NCI-H1694 treated with DMSO at 0.1 percent for 48 hours (cell line): ENCODE measurements at places on chromosomes 16 and 17.

DNA sequence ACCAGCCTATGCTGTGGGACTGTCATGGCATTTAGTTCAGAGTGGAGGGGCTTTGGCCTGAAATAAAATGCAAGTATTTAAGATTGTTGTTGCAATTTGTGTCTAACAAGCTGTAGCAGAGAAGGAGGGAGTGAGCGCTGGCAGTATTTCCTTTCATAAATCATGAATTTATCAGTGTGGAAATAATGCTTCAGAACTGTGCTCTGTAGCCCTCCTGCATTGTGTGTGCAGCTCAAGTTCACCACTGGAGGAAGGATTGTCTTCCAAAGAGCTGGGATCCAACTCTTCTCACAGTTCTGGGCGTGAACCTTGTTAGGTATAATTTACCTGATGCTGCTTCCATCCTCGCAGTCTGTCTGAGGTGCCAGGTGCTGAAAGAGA, 15.1 kb downstream of the SNX11 start:
- peak; percentile 14 for DNase-seq

DNA sequence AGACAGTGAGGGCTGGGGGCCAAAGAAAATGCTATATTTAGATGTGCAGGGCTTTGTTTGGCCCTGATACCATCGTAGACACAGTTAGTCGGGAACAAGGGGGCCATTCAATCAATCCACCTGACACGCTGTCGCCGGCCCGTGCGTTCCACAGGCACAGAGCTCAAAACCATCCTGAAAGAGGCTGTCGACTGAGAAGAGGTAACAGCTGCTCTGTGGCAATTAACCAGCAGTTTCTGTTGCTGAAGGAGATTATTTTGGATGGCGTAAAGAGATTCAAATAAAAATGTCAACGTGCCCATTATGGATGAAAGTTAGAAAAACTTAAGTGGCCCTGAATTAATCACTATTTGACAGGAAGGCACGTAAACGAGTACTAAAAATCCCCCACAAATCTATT, 276.2 kb upstream of the IRX5 start:
- DNase-seq: peak; percentile 86

DNA sequence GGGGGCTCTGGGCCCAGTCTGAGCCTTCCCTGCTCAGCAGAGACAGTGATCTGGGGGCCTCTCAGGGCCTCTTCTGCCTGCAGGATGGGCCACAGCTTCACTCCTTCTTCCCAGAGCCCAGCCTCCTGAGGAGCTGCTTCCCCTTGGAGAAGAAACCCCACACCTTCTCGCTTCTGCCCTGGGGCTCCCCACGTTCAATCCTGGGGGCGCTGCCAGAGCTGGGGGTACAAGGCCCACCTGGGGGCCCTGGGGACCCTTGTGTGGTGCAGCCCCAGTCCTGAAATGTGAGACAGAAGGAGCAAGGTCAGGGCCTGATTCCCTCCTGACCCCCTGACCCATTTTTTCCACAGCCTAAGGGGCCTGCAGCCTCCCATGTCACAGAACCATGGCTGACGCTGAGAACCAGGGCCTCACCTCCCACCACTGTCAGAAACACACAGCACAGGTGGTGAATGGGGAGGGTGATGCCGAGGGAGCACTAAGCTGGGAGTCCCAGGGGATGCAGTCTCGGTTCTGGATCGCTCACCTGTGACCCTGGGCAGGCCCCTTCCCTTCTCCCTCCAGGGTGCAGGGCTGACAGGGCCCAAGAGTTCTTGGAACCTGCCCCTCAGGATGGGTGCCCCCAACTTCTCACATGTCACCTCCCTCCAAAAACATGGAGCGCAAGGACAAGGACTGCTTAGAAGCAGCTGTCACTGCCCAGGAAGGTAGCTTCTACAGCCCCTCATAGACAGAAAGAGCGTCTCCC, 21.6 kb upstream of the MPO start:
- no peak for DNase-seq

DNA sequence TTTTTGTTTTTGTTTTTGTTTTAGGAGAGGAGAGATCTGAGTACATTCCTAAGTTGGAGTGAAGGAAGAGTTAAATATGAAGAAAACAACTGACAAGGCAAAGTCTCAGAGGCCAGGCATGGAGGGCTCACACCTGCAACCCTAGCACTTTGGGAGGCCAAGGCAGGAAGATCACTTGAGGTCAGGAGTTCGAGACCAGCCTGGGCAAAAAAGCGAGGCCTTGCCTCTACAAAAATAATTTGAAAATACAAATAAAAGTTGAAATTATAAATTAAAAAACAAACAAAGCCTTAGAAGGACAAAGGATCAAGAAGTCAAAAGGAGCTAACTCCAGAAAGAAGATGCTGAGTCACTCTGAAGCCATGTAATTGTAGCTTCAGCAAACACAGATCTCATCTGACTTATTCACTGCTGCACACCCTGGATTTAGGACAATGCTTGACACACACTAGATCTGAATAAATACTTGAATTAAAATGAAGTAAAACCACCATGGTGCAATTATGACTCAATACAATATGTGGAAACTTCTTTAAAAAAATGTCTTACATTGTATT, 9.1 kb downstream of the CEP20 start:
- DNase-seq: no peak

GRCh38 chr17:31387438-31387837, 4.0 kb upstream of the RAB11FIP4 start:
- no peak for DNase-seq

GRCh38 chr17:74972107-74972972, at the start of gene HID1:
TSS of gene HID1 (minus strand) at chr17:74972759. CDS start at chr17:74972656, 103 bp downstream.
- DNase-seq: no peak

DNA sequence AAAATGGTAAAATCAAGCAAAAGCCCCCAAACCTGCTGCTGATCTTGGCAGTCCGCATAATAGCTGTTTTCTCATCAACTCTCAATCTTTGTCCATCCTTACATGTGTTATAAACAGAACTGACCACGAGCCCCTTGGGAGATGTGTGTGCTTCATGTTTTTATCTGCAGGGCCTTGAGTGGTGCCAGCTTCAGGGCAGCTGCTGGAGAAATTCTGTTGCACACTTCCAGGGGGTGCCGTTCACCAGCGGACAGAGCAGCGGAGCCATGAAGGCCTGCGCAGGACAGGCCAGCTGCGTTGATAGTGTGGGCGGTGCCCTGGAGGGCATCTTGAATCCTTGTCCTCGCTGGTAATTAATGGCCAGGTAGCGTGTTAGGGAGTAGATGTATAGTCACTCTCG, 20.1 kb downstream of the MPRIP start:
- no peak for DNase-seq

DNA sequence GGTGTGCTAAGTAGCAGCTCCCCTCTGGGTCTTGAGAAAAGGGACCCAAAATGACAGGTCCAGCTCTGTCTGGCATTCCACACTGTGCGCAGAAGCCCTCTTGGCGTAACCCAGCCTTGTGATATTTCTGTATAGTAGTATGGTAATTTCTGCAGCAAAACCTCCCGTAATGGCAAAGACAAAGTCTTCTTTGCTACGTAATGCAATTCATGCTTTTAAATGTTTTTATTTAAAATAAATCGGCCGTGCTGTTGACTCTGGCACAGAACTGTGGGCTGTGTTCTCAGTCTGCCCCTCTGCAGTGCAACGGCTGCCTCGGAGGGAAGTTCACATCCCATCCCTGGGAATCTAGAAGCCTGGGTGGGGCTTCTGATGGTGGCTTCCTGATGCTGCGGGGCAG, 75.2 kb downstream of the ASIC2 start:
- no peak for DNase-seq

DNA sequence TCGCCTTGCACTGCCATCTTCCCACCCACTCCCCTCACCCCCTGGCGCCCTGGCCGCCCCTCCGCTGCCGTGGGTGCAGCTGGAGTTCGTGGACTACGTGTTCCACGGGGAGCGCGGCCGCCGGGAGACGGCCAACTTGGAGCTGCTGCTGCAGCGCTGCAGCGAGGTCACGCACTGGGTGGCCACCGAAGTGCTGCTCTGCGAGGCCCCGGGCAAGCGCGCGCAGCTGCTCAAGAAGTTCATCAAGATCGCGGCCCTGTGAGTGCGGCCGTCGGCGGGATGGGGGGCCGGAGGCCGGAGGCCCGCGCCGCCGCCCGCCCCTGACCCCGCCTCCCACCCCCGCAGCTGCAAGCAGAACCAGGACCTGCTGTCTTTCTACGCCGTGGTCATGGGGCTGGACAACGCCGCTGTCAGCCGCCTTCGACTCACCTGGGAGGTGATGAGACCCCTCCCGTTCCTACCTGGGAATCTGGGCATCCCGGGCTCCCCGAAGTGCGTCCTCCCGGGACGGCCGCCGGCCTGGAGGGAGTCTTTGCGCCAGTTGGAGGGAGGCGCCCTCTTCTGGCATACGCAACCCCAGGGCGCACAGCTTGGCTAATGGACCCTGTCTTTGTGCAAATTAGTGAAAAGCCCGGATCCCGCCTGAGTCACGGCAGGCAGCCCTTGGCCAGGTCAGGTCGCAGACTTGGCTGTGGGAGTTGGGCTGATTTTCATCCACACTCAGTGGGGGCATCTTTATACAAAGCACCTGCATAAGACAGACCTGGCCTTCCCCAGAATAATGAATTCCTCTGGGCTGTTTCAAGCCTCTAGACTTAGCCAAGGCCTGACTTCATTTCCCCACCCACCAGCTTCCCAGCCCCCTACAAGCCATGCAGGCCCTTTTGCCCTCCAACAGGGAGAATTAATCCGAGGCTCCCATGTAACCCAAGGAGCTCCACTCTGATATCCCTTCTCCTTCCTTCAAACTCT, 14.3 kb downstream of the RAPGEFL1 start:
- DNase-seq: peak; percentile 78

GRCh38 chr16:79982361-79982760, 381.8 kb upstream of the MAF start:
- DNase-seq: peak; percentile 47

DNA sequence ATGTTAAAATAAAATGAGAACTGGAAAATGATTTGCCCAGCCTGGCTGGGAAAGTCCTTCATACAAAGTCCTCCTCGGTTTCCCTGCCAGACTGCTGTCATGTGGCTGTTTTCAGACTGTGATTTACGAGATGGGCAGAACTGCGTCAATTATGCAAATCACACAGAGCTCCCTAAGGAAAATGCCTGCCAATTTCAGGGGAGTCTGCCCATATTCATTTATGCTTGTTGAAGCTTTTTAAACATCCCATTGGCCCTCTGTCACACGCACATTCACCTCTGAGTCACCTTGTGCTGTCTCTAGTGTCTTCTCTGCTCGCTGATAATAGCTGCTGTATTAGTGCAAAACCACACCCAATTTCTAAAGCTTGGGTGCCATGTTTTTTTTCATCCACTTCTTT, 81.7 kb upstream of the FAM20A start:
- no peak for DNase-seq

- peak; percentile 96 for DNase-seq
Measured at GRCh38 chr17:43418441-43419374, 19.9 kb downstream of the ARL4D start.

- DNase-seq: peak; percentile 0
Measured at GRCh38 chr16:79750311-79750710, 149.8 kb upstream of the MAF start.

GRCh38 chr16:71769222-71769621, 39.4 kb downstream of the AP1G1 start:
- no peak for DNase-seq

- DNase-seq: no peak
Measured at GRCh38 chr17:4942760-4943508, 2.9 kb downstream of the RNF167 start.

DNA sequence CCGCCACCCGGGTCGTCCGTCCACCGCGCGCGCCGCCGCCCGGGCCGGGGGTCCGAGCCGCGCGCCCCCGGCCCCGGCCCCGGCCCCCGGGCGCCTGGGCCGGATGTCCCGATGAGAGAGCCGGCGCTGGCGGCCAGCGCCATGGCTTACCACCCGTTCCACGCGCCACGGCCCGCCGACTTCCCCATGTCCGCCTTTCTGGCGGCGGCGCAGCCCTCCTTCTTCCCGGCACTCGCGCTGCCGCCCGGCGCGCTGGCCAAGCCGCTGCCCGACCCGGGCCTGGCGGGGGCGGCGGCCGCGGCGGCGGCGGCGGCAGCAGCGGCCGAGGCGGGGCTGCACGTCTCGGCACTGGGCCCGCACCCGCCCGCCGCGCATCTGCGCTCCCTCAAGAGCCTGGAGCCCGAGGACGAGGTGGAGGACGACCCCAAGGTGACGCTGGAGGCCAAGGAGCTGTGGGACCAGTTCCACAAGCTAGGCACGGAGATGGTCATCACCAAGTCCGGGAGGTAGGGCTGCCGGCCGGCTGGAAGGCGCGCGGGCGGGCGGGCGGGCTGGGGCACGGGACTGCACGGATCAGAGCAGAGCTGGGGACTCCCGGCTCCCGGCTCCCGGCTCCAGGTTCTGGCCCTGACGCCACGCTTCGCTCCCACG, 548 bp downstream of the TBX2 start:
- DNase-seq: no peak

- DNase-seq: peak; percentile 21
Measured at GRCh38 chr16:3017794-3018506, at the start of gene CLDN6. TSS of gene CLDN6 (minus strand) at chr16:3018183. CDS start at chr16:3016021, 2,162 bp downstream.

GRCh38 chr17:58294034-58294433, 13.3 kb upstream of the MPO start:
- no peak for DNase-seq

DNA sequence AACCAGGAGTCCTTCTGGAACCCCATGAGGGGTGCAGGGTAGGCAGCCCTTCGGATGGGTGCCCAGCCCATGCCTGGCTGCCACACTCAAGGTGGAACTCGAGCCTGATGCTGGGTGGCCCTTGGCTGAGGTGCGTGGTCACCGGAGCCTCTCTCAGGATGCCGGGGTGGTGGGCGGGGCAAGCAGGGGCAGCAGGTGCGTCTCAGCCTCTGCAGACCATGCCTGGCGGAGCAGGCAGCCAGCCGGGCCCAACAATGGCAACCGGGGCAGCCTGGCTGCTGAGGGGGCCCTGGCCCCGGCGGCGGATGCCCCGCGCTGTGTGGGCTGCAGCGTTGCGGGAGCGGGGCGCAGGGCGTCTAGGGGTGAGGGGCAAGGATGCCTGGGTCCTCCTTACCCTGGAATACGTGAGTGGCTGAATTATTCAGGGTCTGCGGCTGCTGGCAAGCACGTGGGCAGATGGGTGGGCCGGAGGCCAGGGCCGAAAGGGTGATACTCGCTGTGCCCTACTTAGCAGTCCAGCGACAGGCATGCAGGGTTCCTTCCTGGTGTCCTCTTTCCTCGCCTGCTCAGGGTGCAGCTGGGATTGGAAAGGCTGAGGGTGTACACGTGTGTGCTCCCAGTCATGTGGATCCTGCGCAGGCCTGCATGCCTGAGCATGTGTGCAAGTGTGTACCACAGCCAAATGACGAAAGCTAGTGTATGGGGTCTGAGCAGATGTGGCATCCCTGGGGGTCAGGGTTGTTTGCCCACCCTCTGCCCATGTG, 14.6 kb downstream of the MYO15A start:
- DNase-seq: no peak

DNA sequence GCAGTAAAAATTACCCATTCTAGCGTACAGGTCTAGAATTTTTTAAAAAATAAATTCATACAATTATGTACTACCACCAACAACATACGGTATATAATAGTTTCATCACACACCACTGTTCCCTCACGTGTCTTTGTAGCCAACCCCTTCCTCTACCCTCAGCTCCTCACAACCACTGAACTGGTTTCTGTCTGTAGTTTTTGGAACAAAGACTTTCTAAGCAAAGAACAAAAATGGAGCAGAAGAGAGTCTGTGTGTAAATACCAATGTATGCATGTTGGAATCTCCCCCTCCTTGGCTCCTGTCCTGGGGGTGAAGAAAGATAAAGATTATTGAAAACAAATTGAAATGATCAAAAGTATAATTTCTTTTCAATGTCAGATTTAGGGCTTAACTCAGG, 31.9 kb upstream of the CCR7 start:
- DNase-seq: no peak
